ENCODE measurements at places on chromosomes 12 and 14.

DNA sequence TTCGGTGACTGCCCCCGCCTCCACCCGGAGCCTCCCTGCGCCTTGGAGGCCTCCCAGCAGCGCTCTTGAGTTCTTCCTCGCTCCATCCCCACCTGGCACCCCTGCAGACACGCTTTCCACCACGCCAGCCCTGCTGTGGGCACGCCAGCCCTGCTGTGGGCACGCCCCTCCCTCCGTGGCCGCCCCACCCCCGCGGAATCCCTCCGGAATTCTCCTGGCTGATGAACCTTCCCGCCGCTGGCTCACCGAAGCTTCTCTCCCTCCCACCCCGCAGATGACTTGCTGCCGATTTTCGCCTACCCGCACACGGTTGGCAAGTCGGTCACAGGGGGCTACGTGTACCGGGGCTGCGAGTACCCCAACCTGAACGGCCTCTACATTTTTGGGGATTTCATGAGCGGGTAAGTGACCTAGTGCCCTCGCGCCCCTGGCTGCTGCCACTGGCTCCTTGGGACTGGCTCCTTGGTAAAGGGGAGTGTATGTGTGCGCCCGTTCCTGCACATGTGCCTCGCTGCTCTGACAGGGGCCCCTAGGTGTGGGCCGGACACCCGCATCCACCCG, 15.2 kb downstream of the HHIPL1 start:
- DNase-seq, result no peak

DNA sequence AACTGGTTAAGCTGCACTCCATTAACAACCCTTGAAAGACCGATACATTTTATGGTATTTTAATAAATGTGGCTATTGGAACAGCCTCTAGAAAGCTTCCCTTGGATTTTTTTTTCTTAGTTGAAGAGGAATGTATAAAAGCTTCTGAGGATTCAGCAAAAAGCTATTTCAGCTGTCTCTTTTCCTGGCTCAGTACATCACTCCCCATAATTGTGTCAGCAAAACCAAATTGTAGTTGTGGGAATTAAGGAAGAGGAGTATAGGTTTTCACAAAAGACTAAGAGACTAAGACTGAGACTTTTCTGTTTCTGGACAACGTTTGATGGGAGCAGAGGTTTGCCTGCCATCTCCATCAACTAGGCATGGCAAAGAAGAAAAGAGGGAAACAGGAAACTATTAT, 106.5 kb downstream of the C12orf50 start:
- no peak for DNase-seq

DNA sequence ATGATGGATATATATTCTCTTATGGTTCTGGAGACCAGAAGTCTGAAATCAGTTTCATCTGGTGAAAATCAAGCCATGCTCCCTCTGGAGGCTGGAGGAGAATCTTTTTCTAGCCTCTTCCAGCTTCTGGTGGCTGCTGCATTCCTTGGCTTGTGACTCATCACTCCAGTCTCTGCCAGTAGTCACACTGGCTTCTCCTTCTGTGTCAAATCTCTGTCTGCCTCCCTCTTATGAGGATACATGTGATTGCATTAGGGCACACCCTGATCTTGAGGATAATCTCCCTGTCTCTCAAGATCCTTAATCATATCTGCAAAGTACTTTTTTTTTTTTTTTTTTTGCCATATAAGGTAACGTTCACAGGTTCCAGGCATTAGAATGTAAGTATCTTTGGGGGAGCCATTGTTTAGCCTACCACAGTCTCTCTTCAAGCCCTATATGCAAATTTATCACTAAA, 17.7 kb downstream of the DNAL1 start:
- no peak for DNase-seq

DNA sequence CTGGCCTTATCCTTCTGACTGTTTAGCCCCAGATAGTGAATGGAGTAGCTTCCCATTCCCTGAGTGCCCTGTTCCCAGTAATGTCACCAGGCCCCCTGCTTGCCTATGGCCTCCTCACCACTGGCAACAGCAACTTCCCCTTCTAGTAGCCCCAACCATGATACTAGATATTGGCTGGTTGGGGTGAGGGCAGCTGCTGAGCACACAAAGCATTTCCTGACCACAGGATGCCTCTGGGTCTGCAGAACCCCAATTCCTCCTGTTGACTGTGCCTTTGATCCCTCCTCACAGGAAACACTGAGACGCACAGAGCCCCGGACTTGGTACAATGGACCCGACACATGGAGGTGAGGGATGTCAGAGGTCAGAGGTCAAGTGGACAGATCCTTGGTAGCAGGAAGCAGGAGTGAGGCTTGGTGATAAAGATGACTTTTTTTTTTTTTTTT, 597 bp downstream of the SOAT2 start:
- no peak for DNase-seq

DNA sequence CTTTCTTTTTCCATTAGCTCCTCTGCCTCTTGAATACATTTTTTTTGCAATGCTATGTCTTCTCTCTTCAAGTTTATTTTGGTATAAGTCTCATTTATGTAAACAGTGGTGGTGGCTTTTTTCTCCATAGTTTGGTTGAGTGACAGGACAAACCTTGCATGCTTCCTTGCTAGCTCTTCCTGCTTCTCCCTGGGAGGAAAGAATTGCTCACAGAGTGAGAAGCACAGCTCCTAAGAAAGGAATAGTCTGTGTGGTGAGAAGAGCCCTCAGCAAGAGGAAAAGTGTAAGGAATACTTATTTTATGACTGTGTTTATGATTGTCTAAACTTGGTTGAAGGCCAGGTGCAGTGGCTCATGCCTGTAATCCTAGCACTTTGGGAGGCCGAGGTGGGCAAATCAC, 11.5 kb downstream of the CCDC175 start:
- DNase-seq, result no peak

DNA sequence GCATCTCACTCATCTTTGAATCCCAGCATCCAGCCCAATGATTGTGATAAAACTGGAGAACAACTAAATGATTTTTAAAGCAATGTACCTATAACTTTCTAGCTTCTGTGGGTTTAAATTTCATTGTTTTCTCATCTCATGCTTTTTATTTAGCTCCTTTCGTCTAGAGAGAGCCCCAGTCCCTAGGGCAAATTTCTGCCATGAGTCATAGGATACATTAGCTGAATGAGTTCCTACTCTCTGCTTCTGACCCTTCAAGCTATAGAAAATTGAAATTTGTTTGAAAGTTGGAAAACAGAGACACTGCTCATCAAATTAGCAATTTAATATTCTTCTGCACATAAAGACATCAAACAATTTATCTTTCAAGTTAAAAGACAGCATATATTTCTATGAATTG, 113.9 kb downstream of the KIF21A start:
- DNase-seq, result no peak

DNA sequence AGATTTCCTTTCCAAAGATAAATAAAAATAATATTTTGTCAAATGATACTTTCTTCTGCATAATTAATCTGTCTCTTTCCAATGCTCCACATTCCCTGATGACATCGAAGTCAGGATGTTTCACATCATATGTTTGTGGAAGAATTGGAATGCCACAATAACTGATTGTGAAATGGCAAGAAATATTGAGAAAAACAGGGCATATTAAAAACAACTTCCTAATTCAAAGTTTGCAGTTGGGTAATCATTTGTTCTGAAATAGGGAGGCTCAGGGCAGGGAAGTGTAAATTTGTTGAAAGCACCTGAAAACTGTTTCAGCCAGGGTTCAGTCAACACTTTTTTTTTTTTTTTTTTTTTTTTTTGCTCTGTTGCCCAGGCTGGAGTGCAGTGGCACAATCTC, 50.7 kb downstream of the BCAT1 start:
- no peak for DNase-seq

DNA sequence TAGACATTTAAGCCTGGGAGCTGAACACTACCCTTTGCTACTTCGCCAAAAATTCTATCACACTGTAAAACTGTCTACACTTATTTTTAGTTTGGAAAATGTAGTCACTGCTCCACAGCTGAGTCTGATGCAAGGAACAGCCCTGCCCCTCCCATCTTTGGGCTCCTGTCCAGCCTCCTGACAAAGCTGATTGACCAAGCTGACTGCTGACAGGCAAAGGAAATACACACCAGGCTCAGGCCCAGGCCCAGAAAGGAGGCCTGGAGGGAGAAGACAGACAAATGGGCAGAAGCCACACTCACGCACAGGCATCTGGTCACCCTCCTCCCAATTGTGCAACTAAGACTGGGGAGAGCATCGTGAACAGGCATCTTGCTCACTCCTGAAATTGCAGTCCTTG, 55.3 kb downstream of the ISCA2 start:
- no peak for DNase-seq

DNA sequence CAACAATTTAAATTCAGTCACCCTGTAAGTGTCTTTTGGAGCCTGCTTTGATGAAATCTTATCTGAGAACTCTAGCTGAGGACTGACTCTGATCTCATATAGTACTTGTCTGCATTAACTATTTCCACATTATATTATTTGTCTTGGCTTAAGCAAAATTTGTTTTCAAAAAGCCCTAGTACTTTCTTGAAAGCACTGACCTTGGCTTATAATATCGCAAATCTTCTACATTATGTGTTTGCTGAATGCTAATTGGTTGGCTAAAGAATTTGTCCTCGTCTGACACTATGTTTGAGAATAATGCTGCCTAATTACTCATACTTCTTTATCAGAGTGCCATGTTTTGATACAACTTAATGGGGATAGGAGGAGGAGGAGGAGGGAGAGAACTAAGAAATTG, 46.9 kb upstream of the FLRT2 start:
- DNase-seq, result no peak

- DNase-seq, result no peak
Observed at GRCh38 chr12:68638171-68638570, 27.5 kb downstream of the RAP1B start.

DNA sequence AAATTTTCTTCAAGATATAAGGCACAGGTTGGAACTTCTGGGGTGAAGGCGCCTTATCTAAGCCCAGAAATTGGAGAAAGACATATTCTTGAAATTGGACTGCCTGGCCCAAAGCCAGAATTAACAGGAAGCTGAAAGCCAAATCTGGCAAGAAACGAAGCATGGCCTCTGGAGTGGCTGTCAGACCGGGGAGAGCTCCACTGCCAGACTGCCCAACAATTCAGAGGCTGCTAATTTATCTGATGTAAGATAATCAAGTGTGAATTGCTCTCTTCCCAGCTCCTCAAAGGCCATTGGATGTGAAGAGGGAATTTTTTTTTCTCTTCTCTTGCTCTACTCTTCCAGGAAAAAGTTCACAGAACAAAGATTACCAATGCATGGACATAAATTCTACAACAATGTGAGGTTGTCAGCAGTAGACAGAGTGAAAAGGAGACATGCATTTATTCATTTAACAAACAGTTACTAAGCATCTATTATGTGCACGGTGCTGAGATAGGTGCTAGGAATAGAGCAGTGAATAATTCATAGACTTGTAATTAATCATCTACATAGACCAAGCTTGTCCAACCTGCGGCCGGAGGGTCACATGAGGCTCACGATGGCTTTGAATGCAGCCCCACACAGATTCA, at the start of gene GDF3:
TSS of gene GDF3 (minus strand) at position 210 of the 632 bp plus-strand sequence. CDS start at position 163, 47 bp downstream.
- no peak for DNase-seq

- DNase-seq, result no peak
Observed at GRCh38 chr12:47554046-47554653, 151.7 kb downstream of the RPAP3 start.

DNA sequence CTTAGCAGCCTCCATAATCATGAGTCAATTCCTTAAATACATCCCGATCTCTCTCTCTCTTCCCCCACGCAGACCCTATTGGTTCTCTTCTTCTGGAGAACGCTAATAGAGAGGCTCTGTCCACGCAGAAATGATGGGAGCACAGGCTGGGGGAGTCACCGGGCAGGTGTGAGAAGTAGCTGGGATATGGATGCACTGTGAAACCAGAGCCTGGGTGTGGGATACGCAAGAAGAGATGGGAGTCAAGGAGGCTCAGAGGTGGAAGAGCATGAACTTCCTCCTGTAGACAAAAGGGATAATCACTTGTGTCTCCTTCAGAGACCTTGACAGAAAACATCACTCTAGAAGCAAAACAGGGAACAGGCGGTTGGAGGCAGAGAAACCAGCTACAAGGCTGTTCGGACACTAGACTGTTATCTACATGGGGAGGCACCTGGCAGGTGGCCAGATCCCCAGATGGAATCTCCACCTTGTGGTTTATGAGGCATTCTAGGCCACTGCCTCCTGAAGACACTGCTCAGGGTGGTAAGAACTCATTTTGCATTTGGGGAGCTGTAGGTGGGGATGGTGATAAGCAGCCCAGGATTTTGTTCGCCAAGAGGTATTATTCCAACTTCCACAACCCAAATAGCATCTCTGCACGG, 7.2 kb upstream of the SELPLG start:
- DNase-seq, result no peak

DNA sequence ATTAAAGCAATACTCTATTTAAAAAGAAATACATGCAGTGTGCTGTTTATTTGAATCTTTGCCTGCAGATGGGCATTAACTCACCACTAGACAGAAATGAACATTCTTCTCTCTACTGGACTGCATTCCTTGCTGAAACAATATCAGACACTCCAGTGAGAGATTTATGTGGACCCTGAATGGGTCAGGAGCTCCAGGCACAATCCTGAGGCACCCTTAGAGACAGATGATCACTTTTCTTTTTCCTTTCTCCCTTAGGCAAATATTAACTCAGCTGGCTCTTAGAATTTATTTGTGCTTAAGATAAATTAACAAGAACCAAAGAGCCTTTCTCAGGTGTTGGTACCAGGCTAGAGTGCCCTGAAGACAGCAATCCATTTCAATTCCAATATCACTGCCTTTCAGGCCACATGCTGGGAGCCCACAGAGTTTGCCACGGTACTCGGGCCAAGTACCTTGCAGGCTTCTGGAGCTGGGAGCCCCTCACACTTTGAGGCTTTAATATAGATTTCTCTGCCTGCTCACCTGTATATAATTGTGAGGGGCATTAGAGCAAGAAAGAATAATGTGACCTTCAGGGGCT, 173.0 kb downstream of the EMP1 start:
- DNase-seq, result no peak

- DNase-seq, result no peak
Observed at GRCh38 chr12:100942984-100943749, 148.6 kb downstream of the ANO4 start.

Data from cortex of kidney (tissue), 1 donor.